ENCODE measurements at places on chromosomes 1 and 21. TPM values are rescaled to one million over a fixed set of nuclear protein-coding genes. Genes with fewer than 3 reads are reported as not detected.

CSF3R gene
- 0.64 TPM for total RNA-seq

CEP170 gene
- total RNA-seq = 34.2 TPM

CCDC18 gene
- 35.0 TPM for total RNA-seq

DNA sequence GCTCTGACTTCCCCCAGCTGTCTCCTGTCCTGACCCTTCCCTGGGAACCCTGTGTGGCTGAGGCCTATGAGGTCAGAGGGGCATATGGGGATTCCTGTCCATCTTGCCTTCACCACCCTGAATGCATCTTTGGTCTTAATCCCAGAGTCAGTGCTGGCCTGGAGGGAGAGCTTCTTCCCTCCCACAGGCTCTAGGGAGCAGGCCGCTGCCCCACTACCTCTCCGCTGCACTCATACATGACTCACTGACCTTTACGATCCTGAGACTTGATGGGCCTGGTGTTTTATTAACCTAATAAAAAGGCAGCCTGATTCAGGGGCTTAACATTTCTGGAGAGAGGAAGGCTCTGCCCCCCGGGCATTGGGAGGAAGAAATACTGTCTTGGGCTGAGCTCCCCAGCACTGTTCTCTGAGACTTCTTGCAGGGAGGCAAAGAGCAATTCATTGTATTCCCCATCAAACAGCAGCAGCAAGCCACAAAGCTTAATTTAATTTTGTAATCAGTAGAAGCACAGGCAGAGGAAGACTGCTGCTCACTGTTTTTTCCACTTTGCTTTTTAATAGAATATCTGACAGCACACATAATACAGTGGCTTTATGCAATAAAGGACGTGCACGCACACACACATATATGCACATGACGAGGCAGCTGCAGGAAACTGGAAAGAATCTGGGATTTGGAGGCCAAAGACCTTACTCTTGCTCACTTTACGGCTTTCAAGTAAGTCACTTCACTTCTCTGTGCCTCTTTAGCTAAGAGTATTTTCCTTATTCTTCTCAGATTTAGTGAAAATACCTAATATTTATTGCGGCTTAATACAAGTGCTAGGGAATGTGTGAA lies 89.2 kb upstream of the GRIK3 start:
- no peak for DNase-seq

GRCh38 chr1:229793488-229793887 lies 167.4 kb downstream of the URB2 start:
- DNase-seq = no peak

GRCh38 chr1:41614818-41615217 lies 130.3 kb upstream of the EDN2 start:
- DNase-seq = no peak

- DNase-seq = no peak
Measured at GRCh38 chr21:36109868-36110267, 25.0 kb upstream of the CBR3 start.

- DNase-seq = no peak
Measured at GRCh38 chr1:166902279-166902678, 26.2 kb upstream of the TADA1 start.
